Epithelial cell of prostate (primary cell): ENCODE measurements at places on chromosomes 3 and 15.

DNA sequence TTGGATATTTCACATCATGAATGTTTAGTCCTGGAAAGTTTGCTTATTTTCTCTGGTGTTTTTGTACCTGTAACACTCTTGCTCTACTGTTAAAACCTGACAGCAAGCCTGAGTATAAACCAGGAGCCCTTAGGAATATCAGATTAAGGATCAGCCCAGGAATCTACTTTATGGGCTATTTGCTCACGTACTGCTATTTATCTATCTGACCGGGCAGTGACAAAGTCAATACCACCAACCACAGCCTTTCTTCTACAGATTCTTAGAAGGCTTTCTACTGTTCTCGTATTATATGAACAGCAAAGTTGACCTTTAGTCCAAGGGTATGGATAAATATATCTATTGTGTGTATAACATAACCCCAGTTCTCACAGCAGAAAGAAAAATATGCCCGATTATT, 521.2 kb downstream of the RBMS3 start:
- no peak for DNase-seq

DNA sequence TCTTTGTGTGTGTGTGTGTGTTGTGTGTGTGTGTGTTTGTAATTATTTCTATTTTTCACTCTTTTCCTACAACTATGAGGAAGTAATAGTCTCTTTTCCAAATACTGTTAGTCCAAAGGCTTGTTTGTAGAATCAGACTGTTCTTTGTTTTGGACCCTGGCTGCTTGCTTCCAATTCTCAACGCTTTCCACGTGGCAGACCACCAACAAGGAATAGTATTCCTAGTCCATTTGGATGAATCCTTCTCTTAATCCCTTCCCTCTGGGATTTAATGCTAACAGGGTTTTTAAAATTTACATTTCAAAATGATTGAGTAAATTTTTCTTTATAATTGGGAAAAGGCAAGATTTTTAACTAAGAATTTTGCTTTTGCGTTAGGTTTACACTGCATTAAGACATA, 62.7 kb downstream of the ADAMTSL3 start:
- no peak for DNase-seq

GRCh38 chr15:68481321-68481720, 49.4 kb upstream of the ITGA11 start:
- no peak for DNase-seq

DNA sequence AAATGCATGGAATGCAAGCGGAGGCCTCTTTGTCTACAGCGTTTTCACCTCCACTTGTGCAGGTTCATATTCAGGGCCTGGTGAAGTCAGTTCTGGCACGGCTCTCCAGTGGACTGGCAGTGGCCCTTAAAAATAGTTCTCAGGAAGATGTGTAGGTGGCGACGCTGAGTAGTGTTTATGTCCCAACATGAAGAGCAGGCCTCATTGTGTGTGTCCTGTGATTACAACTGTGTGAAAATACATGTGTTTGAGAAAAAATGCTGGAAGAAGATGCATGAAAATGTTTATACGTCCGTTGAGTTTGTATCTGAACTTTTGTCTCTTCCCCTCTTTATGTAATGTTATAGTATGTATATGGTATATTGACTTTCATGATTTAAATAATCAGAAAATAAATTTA, 7.2 kb downstream of the LIPC start:
- DNase-seq = no peak

DNA sequence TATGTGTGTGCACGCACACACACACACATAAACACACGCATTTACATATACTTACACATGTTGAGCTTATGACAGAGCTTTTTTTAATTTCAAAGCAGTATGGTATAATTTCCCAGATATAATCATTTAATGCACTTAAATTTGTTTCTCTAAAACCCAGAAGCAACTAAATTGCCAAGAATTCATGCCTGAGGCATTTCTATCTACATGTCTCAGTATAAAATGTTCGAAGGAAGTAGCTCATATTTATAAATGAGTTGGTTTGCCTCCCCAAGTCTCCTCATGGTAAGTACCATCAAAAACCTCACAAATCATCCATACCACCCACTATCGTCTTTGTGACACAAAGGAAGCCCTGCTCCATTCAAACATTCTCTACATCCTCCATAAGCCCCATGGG, 130.6 kb downstream of the RPL22L1 start:
- DNase-seq = no peak

DNA sequence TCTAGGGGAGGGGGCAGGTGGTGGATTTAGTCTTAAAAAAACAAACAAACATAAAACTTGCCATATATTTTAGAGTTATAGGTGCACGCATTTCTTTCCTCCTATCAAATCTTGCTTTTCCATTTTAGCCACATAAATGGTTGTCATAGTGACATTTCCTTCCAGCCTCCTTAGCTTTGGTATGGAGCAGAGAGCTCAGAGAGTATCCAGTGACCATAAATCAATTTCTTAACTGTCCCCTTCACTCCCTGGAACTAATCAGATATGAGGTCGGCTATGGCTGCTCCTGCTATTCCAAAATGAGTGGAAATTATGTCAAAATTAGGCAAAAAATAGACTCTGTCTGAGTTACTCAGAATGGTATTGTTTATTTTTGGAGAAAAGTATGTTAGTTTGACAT, 164.5 kb downstream of the EBLN2 start:
- no peak for DNase-seq

GRCh38 chr15:68488966-68489365, 57.0 kb upstream of the ITGA11 start:
- no peak for DNase-seq

GRCh38 chr15:81923561-81924350, 122.1 kb downstream of the MEX3B start:
- no peak for DNase-seq

- no peak for DNase-seq
Observed at GRCh38 chr15:80832686-80833085, 53.5 kb downstream of the CEMIP start.
